ENCODE measurements at places on chromosomes 7 and 10.

GRCh38 chr10:97149079-97149531, 36.7 kb downstream of the SLIT1 start:
- no peak for DNase-seq

GRCh38 chr7:138072726-138073125, 3.5 kb upstream of the AKR1D1 start:
- DNase-seq, result no peak

DNA sequence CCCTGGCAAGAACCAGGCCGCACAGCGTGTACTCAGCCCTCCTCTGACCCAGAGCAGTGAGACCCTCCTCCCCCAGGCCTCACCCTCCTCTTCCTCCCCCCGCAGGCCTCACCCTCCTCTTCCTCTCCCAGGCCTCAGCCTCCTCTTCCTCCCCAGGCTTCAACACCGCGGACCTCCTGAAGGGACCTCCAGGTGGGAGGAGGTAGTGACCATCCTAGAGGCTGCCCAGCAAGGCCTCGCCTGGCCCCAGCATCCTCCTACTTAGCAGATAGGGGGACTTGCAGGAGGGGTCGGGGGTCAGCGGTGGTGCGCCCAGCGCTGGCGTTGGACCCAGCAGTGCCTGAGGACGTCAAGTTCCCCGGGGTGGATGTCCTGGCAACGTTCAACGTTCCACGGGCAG, 270.8 kb downstream of the ELFN1 start:
- DNase-seq, result no peak

DNA sequence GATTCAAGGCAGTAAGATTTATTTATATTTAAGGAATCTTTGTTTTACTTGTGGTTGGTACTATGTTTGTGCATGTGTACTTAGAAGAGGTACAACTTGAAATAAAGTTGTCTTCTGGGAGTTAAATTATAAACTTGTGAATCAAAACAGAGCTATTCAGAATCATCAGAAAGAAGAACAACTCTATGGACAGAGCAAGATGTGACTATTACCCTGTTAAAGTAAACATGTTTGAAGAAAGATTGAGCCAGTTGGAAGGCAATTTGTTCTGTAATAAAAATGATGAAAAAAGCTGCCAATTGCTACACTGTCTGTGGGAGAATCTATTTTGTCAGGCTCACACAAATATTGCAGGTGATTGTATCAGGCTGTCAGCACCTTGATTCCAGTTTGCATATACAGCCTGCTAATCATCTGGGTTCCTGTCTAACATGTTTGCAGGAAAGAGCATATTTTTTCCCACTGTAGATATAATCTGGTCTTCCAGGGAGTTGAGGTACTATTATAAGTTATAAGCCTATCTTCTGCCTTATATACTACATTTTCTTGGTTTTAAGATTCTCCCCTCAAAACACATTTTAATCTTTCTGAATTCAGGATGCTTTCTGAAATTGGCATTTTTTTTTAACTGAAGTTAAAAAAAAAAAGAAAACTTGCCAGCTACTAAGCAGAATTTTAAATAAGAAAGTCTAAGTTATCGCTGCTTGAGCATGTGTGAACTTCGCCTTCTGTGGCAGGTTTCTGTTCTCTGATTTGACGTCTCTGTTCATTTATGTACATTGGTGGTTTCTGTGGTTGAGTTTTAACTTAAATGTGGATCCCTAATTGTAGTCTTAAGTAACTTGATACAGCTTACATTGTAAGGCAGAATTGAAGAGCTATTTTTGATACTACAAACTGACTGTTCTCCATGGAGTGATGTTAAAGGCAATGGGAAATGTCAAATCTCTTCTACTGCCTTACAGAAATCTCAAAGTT, 46.0 kb downstream of the ZNRF2 start:
- DNase-seq, result peak; percentile 25

DNA sequence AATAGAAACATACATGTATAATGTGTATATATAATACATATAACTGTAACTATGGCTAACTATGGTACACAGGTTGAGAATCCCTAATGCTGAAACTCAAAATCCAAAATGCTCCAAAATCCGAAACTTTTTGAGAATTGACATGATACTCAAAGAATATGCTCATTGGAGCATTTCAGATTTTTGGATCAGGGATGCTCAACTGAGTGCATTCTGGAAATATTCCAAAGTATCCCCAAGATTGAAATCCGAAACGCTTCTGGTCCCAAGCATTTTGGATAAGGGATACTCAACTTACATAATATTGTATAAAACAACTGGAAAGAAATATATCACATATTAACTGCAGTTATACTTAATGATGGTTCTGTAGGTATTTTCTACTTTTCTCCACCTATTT, 94.2 kb upstream of the ASAH2 start:
- no peak for DNase-seq

DNA sequence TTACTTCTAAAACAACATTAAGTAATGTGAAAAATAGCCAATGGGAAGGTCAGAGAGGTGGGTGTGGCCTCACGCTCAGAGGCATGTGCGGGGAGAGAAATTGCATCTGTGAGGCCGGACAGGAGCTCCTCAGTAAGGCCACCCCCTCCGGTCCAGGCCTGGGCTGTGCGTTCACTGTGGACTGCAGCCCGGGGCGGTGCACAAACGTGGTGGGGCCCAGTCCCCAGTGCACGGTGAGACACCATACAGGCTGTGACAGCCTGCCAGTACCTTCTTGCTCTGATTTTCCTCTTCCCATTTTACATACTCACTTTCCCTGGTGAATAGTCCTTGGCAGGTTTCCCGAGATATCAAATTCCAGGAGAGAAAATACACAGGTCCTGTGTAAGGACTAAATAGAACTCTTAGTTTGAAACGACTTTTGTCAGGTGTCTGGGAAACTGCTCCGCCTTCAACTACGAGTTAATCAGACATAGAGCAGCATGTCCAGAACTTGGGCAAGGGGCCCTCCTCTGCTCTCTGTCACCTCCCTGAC, 174.1 kb upstream of the MKI67 start:
- DNase-seq, result no peak

- no peak for DNase-seq
Observed at GRCh38 chr10:79335094-79335469, 12.2 kb upstream of the PPIF start.
